ENCODE measurements at places on chromosomes 4 and X.

DNA sequence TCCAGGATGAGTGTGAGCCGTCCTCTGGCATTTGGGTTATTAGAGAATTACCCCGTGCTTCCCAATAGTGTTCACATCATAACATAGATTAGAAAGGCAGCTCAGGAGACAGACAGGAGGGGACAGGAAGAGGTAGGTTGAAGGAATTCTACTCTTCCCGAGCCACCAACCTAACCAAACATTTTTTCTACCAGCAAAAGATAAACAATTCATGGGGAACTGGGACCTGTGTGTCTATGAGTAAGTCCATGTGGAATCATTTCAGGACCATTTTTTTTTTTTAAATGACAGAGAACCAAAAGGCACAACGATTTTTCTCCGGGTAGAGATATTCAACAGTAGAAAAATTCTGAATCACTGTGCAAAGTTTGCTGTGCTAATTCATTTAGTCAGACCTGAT lies 174.2 kb upstream of the ETNPPL start:
- no peak for DNase-seq

GRCh38 chr4:153281476-153281875 lies 63.0 kb upstream of the MND1 start:
- DNase-seq, result no peak

DNA sequence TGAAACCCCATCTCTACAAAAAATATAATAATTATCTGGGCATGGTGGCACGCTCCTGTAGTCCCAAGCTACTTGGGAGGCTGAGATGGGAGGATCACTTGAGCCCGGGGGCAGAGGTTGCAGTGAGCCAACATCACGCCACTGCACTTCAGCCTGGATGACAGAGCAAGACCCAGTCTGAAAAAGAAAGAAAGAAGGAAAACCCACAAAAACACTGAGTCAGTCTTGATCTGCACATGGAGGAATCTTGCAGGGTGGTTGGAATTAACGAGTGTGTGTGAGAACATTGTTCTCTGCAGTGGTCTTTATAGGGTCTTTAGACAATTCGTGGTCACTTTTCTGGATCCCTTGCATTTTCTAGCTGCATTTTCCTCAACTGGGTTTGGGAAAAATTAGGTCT lies 23.2 kb downstream of the ADD1 start:
- DNase-seq, result no peak

GRCh38 chr4:22093126-22093525 lies 144.6 kb upstream of the KCNIP4 start:
- DNase-seq, result no peak

DNA sequence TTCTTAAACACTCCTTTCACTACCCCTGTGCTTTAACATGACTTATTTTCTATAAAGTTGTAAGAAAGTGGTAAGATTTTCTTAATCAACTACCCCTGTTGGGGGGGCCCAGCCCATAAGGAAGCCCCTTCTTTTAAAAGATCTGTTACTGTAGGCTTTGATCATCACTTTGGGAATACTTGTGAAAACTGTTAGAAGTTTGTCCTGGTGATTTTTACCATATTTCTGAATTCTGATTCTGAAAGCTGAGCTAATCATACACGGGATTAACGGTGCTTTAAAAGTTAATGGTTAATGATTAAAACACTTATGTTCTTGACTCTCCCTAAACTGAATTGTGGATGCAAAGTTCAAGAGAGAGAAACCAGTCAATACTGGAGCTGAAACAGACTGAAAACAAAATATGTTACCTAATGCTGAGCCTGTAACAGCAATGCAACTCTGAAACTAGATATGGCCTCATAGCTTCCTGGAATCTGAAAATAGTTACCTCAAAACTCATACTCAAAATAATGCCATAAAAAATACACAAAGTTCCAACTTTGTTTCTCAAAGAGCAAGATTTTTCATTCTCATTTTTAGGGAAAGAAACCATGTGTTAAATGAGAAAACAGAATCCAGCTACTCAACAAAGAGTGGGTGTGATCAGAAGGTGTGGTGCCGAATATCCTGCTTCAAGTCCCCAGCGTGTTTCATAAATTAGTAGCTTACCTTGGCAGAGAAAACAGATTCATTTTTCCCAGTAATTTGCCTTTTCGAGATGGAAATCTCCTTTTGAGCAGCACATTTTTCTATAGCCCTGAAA lies 31.6 kb downstream of the ADH7 start:
- DNase-seq, result no peak

DNA sequence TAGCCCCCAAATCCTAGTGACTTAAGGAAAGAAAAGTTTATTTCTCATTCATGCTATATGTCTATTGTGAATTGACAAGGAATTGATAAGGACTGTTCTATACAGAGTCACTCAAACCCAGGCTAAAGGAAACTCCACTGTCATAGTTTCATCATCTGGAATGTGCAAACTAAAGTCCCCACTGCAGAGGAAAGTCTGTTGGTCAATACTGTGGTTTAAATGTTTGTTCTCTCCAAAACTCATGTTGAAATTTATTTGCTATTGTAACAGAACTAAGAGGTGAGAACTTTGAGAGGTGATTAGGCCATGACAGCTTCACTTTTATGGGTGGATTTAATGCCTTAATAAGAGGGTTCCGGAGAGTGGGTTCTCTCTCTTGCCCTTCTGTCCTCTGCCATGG lies 149.6 kb downstream of the COX18 start:
- DNase-seq, result no peak

- DNase-seq, result no peak
These were observed 13.8 kb downstream of the USP46 start for GRCh38 chr4:52645300-52645699.

- no peak for DNase-seq
These were observed 42.9 kb downstream of the DDX60L start for GRCh38 chr4:168437192-168437943.
